ENCODE measurements at places on chromosomes 12 and 14.

DNA sequence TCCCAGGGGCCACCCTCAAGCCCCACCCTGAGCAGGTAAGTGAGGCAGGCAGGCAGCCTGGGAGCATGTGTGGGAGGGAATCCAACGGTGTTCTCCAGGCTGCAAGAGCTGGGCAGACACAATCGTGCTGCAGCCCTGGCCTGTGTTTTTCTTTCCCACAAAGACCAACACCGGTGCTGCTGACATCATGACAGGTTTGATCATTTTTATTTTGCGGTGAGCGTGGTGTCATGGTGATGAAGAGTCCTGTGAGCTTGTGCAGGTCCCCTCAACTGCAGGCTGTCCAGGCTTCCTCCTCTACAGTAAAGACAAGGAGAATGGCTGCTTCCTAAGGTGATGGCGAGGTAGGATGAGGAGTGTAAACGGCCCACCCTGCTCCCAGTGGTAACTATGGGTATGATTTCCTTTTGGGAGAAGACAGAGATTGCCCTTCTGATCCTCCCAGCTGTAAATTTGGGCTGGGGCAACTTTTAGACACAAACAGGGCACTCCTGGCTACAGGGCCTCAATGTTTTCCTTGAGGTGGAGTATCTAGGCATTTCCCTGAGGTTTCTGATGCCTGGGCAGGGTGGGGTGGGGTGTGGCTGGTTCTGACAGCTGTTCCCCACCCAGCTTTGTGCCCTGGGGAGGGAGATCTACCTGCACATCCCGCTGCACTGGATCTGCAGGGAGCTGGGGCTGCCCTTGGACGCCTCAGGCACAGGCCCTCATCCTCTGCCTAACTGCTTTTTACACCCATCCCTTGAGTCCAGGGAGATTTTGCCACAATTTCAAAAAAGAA, 109.1 kb downstream of the VCPKMT start:
- DNase-seq = no peak

- no peak for DNase-seq
Measured at GRCh38 chr12:53829130-53829819, 77.5 kb upstream of the CISTR start.

DNA sequence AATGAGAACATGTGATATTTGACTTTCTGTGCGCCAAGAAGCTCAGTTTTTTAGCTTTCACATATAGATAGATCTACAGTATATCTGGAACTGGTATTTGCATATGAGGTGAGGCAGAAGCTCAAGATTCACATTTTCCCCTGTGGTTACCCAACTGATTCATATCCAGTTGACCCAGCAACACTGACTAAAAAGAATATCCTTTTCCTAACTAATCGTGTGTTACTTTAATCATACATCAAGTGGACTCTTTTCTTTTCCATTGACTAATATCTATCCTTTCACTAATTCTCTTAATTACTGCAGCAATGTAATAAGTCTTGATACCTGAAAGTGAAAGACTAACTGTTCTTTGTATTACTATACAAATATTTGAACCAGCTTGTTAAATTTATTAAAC, 236.1 kb downstream of the AEBP2 start:
- no peak for DNase-seq

DNA sequence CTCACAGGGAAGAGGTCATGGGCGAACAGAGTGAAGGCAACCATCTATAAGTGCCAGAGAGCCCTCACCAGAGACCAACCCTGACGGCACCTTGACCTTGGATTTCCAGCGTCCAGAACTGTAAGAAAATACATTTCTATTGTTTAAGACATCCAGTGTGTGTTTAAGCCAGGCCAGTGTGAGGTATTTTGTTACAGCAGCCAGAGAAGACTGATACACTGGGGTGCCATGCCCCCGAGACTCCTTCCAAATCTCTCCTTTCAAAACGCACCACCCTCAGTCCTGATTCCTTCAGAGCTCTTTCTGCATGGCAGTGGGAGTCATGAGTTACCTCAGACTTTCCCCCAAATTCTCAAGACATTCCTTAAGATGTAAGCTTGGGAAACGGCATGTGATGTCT, 2.5 kb upstream of the SERPINA5 start:
- DNase-seq = no peak

DNA sequence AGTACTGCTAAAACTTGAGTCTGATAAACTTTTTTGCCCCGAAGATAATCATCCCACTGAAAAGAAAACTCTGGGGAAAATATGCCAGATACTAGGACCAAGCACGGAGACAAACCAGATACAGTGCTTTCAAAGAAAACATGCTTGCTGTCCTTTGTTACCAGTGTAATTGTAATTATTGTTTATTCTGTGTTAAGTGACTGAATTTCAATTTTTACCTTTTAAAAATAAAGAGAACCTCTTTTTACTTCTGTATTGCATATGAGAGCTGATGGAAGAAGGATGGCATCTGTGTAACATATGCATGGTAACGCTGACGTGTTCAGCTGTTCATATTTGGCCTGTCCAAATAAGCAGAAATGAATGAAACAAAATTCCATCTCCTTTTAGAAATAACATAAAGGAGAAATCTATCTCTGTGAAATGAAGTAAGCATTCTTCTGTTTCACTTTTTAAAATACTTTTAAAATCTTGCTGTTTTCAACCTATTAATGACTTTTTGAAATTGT, 22.5 kb downstream of the SLC35E3 start:
- DNase-seq = no peak

- DNase-seq = no peak
Measured at GRCh38 chr12:49928471-49928870, 22.1 kb upstream of the AQP2 start.

GRCh38 chr14:87797001-87797400, 196.0 kb downstream of the GALC start:
- no peak for DNase-seq

DNA sequence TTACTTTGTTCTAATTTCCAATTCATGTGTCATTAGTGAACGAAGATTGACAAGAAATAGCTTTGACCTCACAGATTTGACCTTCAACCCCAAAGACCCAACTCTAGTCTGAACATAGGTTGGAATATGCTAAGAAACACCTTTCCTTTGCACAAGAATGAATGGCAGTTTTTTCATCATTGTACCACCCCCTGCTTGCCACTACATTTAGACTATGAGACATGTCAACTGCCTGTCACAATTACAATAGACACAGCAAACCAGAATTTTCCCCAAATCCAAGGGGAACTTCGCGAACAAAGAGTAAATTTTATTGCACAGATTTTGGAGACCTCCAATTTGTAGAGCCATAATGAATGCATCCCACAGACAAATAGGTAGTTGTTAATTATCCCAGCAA, 535.4 kb downstream of the PRKD1 start:
- no peak for DNase-seq

DNA sequence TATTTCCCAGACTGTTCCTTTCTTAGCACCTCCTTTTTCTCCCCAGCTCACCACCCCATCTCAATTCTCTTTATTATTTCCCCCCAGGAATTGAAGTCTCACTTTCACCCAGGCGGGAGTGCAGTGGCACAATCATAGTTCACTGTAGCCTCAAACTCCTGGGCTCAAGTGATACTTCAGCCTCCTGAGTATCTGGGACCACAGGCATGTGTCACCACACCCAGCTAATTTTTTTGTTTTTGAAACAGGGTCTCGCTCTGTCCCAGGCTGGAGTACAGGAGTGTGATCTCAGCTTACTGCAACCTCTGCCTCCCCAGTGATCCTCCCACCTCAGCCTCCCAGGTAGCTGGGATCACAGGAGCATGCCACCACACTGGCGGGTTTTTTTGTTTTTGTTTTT, 11.0 kb downstream of the RACGAP1 start:
- DNase-seq = no peak

DNA sequence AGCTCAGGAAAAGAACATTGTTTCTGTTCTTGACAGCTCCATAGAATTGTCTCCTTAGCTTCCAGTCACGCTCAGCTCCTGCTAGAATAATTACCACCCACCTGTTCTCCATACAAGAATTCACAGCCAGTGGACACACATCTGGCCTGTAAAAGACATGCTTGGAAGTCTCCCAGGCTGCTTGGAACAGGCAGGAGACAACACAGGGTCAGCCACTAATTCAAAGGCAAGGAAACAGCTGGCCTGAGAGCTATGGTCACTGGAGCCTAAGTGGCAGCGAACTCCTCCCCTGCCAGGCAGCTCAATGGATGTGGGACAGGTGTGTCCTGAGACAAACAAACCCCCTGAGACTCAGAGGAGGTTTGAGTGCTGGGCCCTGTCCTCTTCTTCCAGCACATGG, 22.9 kb upstream of the LTBP2 start:
- DNase-seq = no peak

- DNase-seq = no peak
Measured at GRCh38 chr14:95862243-95862642, 14.4 kb upstream of the TUNAR start.

GRCh38 chr12:59808317-59808910, 212.6 kb downstream of the SLC16A7 start:
- DNase-seq = no peak

DNA sequence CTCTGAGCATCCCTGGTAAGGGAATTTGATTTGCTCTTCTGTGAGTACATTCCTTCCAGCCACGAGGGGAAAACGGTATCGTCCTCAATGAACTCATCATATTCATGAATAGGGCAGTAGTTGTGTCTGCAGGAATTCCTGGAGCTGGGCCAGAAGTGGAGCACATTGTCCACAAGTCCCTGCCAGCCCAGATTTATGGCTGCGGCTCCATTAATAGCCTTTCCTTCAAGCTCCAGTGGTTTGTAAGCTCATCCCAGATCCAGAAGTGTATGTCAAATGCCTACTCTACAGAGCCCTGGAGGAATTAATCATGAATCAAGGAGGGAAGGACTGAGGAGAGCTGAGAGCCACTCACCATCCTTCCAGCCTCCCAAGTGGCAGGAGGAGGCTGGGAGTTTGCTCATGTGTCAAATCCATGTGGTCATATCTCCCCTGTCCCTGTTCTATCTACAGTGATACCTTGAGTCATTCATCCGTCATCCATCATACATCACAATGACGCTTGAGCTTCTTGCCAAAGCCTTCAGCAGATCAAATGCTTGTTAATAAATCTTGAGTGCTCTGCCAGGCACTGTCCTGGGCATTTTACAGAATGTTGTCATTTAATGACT, 65.5 kb downstream of the SVOP start:
- no peak for DNase-seq
